ENCODE measurements at places on chromosomes 11 and 22. TPM values are rescaled to one million over a fixed set of nuclear protein-coding genes. Genes with fewer than 3 reads are reported as not detected.
A peak's percentile ranks its signal among the peaks of the same experiment; 100 is the strongest.

- DNase-seq: no peak
These were observed 405.7 kb downstream of the BUD13 start for GRCh38 chr11:116366980-116367645.

DNA sequence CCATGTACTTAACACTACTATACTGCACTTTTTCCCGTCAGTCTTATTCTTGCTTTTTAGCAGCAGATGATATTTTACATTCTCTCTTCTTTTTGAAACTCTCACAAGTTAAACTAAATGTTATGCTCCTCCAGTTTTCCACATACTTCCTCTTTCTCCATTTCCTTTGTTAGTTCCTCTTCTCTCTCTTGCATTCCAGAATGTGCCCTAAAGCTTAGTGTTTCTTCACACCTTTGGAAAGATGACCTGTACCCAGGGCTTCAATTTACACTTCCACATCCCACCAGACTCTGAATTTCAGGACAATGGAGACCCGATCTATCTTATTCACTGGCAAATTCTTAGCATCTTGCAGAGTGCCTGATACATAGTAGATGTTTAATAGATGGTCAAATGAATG is 51.8 kb downstream of the APIP start:
- DNase-seq: no peak

- no peak for DNase-seq
These were observed 4.0 kb downstream of the TCN1 start for GRCh38 chr11:59862252-59862651.

DNA sequence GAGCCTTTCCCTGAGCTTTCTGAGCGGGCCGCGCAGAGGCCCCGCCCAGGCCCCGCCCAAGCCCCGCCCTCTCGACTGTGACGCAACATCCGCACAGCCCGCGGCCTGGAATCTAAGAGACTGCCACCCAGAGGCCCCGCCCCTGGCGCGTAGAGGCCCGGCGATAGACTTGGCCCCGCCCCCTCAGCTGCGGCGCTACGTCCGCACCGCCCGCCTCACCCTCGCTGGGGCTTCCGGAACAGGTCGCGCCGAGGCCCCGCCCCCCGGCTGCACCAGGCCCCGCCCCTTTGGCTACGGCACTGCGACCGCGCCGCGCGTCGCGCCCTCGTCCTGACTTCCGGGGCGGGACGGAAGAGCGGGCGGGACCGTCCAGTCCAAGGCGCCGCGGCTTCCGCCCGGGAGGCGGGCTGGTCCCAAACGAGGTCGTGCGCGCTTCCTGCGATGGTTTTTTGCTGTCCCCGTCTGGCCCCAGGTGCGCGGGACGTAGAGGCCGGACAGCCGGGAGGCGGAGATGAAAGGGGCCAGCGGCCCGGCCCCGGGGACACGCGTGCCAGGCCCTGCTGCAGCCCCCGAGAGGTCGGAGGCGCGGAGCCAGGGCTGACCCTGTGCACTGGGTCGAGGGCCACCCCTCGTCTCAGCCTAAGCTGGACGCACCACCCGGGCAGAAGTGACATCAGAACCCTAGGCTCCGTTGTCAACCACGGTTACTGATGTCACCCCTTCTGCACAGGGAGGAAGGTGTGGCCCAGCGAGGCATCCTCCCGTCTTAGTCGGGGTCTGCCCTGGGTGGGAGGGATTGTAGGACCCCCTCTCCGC is 59.0 kb upstream of the WNT7B start:
- peak; percentile 99 for DNase-seq

GRCh38 chr22:41585898-41586297 is 3.7 kb downstream of the PMM1 start:
- DNase-seq: no peak

GRCh38 chr11:29452146-29452545 is 564.7 kb downstream of the KCNA4 start:
- DNase-seq: no peak

- DNase-seq: no peak
These were observed 29.1 kb upstream of the TP53I11 start for GRCh38 chr11:44979543-44980399.

- no peak for DNase-seq
These were observed 97.4 kb downstream of the BCR start for GRCh38 chr22:23277583-23278295.

GRCh38 chr11:116144387-116144958 is 628.3 kb downstream of the BUD13 start:
- DNase-seq: no peak

- DNase-seq: no peak
These were observed 13.6 kb downstream of the PLEKHB1 start for GRCh38 chr11:73659961-73660360.

DNA sequence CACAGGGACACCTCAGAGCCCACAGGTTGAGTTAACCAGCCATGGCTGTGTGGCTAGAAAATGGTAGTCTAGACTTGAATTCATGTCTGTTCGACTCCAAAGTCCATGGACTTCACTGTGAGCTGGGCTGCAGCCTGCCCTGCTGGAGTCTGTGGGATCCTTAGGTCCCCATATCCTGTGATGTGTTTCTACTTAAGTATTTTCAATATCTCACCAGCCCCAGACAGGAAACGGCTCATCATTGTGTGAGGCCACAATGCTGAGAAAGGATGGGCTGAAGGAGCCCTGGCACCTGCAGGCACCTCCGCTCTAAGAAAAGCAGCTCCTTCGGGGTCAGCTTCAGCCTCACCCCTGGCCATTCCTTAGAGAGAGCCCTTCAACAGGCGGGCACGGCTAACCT is 93.1 kb downstream of the NAT10 start:
- DNase-seq: peak; percentile 13

GRCh38 chr11:46983598-46983997 is 47.0 kb downstream of the CSTPP1 start:
- no peak for DNase-seq

DNA sequence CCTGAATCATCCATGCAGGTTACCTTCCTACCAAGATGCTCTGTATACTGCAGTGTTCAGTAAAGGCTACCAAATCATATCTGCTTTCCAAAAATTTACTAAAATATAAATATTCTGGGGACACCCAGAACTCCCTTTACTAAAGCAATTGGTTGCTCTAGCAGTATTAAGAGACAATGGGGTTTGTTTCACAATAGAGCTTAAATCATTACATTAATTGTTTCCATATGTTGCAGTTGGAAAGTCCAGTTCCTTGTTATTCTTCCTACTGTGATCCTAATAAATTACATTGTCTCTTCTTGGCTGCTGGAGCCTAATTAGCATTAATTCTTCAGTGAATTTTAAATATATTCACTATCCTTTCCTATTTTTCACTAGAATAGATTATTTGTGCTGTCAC is 316.0 kb upstream of the MTNR1B start:
- no peak for DNase-seq

- DNase-seq: no peak
These were observed 1.4 kb downstream of the KDM2A start for GRCh38 chr11:67120456-67120855.

Gene CHADL
- total RNA-seq: 2.6 TPM

Gene ART5
- not detected for total RNA-seq

Gene DAGLA
- 0.06 TPM for total RNA-seq

Gene SHISA8
- 0.72 TPM for total RNA-seq

Gene OR6A2
- not detected for total RNA-seq

Measured in CD8-positive, alpha-beta T cell (primary cell).